NCI-H526 (cell line): ENCODE measurements at places on chromosomes 7 and 10.
A peak's percentile ranks its signal among the peaks of the same experiment; 100 is the strongest.

DNA sequence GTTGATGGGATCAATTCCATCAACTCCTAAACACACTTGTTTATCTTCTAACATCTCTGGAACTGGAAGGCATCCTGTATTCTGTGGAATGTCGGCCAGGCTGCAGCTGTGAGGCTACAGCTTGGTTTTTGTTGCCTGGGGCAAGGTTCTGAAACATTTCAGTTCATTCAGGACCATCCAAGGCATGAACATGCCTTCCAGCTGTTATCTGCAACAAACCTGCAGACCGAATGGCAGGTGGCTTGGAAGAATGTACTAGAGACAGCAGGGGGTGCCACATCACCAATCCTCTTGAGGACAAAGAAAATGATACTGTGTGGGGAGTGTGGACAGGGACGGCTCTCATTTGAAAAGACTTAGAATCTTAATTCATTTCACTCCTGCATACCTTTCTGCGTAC lies 12.4 kb downstream of the PAPOLB start:
- peak; percentile 25 for DNase-seq

DNA sequence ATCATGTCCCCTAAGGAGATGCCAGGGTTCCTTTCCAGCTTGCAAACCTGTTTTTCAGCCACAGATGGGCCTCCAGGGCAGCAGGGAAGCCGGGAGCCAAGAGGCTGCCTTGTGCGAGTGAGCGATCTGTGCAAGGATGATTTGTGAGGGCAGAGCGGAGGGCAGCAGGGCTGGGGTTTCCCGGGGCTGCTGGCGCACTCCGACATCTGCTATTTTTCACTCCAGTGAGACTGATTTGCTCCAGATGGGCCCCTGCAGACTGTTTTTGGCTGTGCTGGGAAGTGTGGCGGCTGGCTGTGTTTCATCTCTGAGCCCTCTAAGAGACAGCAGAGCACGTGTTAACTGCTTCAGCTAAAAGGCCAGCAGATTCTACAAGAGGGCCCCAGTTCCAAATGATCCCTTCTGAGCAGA lies 466.2 kb downstream of the TYW1 start:
- no peak for DNase-seq

DNA sequence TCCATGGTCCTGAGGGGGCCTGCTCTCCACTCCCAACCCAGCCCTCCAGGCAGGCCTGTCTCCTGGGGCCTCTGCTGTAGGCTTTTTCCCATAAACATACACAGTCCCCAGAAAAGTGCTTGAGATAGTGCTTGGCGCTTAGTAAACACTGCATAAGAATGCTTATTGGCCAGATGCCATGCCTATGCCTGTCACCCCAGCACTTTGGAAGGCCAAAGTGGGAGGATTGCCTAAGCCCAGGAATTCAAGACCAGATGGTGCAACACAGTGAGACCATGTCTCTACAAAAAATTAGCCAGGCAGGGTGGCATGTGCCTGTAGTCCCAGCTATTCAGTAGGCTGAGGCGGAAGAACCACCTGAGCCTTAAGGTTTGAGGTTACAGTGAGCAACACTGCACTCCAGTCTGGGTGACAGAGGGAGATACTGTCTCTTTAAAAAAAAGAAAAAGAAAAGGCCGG lies 24.6 kb upstream of the ASL start:
- no peak for DNase-seq

- DNase-seq, result no peak
Measured at GRCh38 chr10:130498934-130499333, 362.7 kb downstream of the GLRX3 start.

- no peak for DNase-seq
Measured at GRCh38 chr7:29315122-29315891, 120.7 kb downstream of the CHN2 start.

GRCh38 chr10:67789769-67790168 lies 48.2 kb downstream of the DNAJC12 start:
- DNase-seq, result no peak

DNA sequence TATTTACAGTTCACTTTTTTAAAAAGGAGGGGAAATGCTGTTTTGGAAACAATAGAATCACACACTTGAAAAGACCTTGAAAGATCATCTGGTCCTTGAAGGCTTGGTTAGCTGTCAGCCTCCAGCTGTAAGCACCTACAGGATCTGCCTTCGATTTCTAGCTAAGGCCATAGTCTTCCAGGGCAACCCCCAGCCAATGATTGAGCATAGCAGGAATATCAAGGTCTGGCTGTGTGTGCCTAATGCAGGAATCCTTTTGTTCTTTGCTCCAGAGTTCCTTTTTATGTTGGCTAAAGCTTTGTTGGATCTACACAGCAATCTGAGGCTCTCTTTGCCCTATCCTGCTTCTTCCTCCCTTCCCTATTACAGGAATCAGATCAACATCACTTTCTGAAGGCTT lies 5.2 kb upstream of the YAE1 start:
- DNase-seq, result no peak

GRCh38 chr7:124155432-124156022 lies 122.7 kb upstream of the TMEM229A start:
- peak; percentile 80 for DNase-seq

GRCh38 chr7:17266565-17266964 lies 31.9 kb upstream of the AHR start:
- DNase-seq, result no peak

DNA sequence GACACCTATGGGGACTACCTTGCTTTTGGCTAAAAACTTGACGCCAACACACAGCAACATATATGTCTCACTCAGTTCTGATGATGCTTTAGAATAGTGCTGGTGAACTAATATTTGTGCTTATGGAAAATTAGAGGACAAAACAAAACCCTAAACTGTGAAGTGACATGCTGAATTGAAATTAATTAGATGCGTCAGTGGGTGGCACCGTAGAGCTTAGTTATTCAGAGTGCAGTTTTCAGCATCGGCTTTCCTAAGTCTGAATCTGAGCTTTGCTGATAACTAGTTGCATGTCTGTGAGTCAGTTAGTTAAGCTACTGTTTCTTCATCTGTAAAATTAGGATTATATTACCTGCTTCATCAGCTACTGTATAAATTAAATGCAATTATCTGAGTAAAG lies 245.0 kb upstream of the SORCS1 start:
- DNase-seq, result no peak

DNA sequence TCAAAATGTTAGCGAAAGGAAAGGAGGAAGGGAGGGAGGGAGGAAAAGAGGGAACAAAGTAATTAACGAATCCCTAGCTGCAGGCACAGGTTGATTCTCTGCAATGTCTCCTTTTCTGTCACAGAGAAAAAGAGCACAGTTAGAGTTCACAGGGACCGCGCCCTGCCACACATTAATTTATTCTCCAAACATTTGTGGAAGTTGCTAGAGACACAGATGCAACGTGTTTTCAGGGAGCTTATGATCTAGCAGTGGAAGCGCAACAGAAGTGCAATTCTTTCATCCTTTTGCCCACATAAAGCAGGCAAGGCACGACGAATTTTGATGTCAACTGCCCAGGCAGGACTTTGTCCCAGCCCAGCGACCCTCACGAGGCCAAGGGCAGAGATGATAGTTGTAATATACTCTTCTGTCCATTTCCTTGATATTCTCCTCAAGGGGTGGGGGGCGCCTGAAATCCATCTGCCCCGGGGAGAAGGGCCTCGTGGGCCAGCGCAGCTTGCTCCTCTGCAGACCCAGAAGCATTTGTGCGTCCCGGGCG lies 101.7 kb upstream of the ZNF438 start:
- DNase-seq, result no peak

DNA sequence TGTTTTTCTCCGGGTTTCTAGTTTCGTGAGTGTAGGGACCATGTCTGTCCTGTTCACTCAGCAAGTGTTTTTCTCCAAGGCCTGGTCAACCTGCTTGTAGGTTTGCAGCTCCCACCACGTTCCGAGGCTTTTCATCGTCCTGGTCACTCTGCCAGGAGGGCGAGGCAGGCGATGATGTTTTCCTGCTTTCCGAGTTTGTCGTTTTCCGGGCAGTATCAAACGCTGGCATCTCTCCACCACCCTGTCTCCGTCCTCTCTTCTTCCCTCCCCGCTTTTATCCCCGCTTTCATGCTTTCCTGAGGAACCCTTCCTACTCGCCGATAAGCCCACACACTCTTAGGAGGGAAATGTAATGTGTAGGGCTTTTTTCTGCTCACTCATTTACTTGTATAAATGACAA lies 11.2 kb downstream of the IQCE start:
- no peak for DNase-seq

- no peak for DNase-seq
Measured at GRCh38 chr10:65684896-65685295, 1240.9 kb upstream of the LRRTM3 start.

GRCh38 chr7:82244947-82245517 lies 198.5 kb downstream of the CACNA2D1 start:
- DNase-seq, result no peak

DNA sequence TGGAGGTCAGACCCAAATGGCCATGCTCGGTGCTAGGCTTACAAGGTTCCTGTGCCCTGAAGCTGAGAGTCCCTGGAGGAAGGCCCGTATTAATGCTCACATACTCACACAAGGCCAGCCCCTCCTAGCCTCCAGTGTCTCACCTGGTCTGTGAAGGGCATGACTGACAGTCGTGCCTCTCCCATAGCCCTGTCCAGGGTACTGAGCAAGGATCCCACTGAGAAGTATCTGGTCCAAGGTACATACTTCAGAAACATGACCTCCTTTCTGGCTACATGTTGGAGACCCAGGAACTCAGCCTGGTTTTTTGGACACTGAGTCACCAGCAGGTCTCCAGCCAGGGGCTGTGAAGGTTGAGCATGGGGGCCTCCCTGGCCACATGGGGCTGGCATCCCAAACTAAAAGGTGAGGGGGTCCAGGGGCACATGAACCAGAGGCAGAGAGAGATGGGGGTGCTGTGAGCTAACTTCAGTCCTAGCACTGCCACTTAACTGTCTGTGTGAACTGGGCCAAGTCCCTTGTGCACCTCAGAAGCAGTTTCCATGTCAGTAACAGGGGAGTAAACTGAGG lies 17.6 kb upstream of the RASGEF1A start:
- no peak for DNase-seq

- DNase-seq, result no peak
Measured at GRCh38 chr10:57963546-57963945, 304.1 kb downstream of the IPMK start.

DNA sequence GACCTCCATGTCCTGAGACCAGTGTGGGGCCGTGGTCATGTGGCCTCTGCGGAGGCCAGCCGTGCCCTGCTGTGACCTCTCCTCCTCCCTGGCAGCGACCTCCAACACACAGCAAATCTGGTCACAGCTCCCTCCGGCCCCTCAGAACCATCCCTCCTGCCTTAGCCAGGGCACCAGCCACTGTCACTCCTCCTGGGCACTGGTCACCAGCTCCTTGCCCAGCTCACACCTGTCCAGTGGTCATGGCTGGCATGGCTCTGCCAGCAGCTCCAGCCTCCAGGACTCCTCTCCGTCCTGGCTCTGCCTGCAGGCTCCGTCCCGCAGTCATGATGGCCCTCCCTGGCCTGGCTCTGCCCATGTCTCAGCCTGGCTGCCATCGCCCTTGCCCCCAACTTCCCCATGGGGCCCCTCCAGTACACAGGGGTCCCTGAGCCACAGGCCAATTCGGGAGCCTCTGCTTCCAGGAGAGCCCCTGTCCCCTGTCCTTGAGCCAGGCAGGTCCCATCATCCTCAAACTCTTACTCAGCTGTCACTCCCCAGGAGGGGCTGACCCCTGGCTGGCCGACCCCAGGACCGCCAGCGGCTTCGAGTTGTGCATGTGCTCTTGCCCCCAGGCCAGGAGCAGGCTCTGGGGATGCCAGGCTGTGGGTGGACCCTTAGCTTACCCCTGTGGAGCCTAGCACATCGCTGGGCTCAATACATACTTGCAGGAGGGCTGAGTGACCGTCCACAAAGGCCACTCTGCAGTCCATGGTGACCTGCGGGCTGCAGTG lies 92.5 kb downstream of the TCERG1L start:
- DNase-seq, result no peak

DNA sequence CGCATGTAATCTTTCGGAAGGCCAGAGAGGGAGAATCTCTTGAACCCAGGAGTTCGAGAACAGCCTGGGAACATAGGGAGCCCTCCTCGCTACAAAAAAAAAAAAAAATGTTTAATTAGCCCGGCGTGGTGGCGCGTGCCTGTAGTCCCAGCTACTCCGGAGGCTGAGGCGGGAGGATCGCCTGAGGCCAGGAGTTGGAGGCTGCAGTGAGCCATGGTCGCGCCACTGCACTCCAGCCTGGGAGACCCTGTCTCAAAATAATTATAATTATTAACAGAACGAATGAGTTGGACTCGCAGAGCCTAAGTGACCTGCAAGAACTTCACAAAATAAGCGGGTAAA lies 794 bp downstream of the PCGF6 start:
- DNase-seq, result no peak

- peak; percentile 81 for DNase-seq
Measured at GRCh38 chr7:33932832-33933468, 27.6 kb downstream of the BMPER start.

GRCh38 chr10:36730316-36730715 lies 395.1 kb upstream of the ANKRD30A start:
- DNase-seq, result no peak

DNA sequence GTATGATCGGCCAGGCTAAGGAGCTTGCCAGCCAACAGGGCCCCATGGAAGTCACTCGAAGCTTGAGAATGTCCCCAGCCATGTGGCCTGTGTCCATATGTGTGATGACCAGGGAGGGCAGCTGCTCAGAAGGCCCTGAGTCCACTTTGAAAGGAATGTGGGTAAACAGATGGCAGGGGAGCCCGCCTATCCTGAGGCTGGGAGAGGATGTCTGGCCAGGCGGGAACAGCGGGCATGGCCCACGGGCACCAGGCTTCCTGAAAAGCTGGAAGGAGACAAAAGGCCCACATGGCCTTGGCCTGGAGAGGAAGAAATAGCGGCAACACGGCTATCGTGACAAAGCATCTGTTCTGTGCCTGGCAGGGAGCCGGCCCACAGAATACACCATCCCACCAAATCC lies 137.9 kb upstream of the PPIF start:
- DNase-seq, result no peak

GRCh38 chr10:131959841-131960240 lies 21.9 kb downstream of the BNIP3 start:
- no peak for DNase-seq

DNA sequence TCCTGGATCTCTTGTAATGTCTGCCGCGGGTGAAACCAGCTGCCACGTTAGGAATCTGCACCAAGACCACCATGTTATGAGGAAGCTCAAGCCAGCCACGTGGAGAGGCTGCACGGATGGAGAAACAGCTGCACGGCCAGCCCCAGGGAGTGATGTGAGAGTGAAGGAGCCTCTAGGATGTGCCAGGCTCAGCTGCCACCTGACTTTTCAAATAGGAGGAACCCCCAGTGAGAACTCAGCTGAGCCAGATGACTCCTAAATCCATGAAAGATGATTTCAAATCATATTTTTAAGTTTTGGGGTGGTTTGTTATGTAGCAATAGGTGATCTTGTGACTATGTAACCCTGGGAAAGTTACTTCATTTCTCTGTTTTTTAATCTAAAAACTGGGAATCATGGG lies 71.7 kb downstream of the PRKAG2 start:
- DNase-seq, result no peak
